ENCODE measurements at places on chromosomes 6 and 20.

DNA sequence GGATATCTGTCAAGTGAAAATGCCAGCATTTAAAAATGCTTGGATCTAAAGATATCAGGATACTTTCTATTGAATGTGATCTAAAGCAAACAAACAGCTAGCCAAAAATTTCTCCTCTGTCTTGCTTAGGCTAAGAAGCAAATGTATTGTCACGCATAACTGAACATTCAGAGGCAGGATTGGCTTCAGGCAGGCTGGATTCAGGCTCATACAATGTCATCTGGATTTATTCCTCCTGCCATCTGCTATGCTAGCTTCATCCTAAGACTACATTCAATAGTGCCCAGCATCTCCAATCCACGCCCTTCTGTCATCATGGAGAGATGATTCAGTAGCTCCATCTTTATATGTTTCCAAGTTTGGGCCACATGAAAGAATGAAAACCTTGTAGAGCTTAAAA lies 27.1 kb downstream of the PFDN4 start:
- no peak for DNase-seq

GRCh38 chr20:62656197-62656918 lies 14.1 kb downstream of the SLCO4A1 start:
- DNase-seq = no peak

DNA sequence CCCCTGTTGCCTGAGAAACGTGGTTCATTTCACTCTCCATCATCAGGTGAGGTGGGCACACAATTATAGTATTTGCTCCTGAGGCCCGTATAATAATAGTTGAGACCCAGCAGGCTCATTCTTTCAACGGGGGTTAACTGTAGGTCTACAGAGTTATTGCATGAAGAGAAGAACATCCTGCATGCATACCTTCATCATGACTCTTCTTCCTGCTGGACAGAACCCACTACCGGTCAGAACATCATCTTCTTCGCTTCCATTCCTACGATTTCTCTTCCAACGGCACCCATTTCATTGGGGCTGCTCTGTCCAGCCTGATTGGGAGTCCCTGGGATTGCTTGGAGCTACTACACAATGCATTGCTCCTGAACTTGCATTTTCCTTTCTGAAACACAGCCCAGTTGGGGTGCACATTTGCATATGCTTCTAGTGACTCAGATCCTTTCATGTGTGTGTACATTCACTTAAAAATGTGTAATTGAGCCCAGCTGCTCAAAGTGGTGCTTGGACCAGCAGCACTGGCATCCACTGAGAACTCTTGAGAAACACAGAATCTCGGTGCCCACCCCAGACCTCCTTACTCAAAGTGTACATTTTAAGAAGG lies 57.4 kb downstream of the SLC24A3 start:
- peak; percentile 66 for DNase-seq

DNA sequence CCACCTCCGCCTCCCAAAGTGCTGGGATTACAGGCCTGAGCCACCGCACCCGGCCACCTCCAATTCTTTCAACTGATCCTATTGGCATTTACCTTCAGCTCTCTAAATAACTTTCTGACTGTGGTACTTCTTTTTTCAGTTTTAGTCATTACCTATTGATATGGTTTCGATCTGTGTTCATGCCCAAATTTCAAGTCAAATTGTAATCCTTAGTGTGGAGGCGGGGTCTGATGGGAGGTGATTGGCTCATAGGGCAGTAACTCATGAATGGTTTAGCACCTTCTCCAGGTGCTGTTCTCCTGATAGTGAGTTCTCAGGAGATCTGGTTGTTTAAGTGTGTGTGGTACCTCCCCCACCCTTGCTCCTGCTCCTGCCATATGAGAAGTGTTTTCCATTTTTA lies 140.9 kb downstream of the LPA start:
- DNase-seq = no peak

- peak; percentile 81 for DNase-seq
Observed at GRCh38 chr20:1266167-1266973, at the start of gene SNPH. Gene SNPH, plus strand, starts transcription at chr20:1266294. Its CDS starts 29,946 bp downstream, at chr20:1296240.

DNA sequence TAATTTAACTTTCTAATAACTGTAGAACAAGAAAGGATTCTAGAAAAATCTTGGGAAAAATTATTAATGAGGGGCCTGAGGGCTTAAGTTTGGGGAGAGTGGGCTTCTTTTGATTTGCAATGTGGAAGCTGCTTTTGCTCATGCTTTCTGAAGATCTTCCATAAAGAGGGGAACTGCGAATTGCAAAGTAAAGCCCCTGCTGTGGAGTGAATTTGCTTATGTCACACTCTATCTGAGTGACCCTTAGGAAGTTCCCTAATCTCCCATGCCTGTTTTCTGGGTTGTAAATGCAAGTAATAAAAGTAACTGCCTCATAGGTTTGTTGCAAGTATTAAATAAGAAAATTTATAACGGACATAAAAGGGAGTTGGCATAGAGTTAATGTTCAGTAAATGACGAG lies 301.2 kb downstream of the PLCB1 start:
- DNase-seq = no peak

- DNase-seq = no peak
Observed at GRCh38 chr20:1945660-1946059, 48.2 kb downstream of the PDYN start.
